ENCODE measurements at places on chromosomes 2 and 18. TPM values are rescaled to one million over a fixed set of nuclear protein-coding genes. Genes with fewer than 3 reads are reported as not detected.

- DNase-seq: no peak
Observed at GRCh38 chr18:10148189-10148929, 234.5 kb downstream of the VAPA start.

- no peak for DNase-seq
Observed at GRCh38 chr2:128422571-128422970, 103.9 kb upstream of the HS6ST1 start.

- DNase-seq: no peak
Observed at GRCh38 chr2:96157649-96158553, 12.7 kb upstream of the DUSP2 start.

- no peak for DNase-seq
Observed at GRCh38 chr18:3418083-3418482, 31.9 kb upstream of the TGIF1 start.

IL1F10 gene
- not detected for total RNA-seq

DNA sequence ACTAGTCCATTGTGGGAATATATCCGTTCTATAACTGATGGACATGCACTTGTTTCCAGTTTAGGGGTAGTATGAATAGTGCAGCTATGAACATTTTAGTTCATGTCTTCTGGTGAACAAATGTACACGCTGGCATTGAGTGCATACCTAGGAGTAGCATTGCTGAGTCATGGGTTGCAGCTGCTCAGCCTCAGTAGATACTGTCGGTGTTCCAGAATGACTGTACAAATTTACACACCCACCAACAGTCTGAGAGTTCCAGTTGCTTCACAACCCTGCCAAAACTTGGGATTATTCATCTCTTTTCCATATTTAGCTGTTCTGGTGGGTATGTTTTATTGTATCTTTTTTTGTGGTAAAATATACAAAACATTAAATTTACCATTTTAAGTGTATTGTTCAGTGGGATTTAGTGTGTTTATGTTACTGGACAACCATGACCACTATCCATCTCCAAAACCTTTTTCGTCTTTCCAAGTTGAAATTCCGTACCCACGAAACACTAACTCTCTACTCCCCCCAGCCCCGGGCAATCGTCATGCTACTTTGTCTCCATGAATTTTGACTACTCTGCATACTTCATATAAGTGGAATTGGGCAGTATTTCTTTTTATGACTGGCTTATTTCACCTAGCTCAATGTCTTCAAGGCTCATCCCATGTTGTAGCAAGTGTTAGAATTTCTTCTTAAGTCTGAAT lies 281.0 kb downstream of the PRKCE start:
- DNase-seq: no peak

SPATA3 gene
- total RNA-seq: not detected

COLEC11 gene
- total RNA-seq: 9.4 TPM

GRCh38 chr2:110858135-110858725 lies 125.9 kb downstream of the ACOXL start:
- no peak for DNase-seq

- no peak for DNase-seq
Observed at GRCh38 chr18:52319424-52319983, 20.5 kb upstream of the DCC start.

All from thoracic aorta (tissue), 2 donors.